ENCODE measurements at places on chromosomes 1 and 21. TPM values are rescaled to one million over a fixed set of nuclear protein-coding genes. Genes with fewer than 3 reads are reported as not detected.

DNA sequence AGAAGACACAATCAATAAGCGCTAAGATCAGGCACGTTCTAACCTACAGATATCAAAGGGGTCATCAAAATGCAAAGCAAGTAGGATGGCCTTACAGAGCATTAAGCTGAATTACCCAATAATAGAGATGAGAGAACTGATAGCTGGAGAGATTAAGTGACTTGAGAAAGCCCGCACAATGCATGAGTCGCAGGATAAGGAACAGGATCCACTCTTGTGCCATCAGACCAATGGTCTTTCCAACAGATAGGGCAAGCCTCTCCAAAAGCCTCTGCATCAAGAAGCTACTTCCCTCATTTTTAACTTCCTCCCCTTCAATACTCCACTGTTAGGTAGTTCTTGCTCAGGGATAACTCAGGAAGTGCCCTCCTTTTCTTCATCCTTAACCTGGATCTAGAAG lies 2.6 kb downstream of the CHML start:
- DNase-seq = no peak

VWA1 gene
- 94.3 TPM for total RNA-seq

HEATR1 gene
- total RNA-seq = 32.0 TPM

FCGR3B gene
- 9.9 TPM for total RNA-seq

NID1 gene
- total RNA-seq = 55.8 TPM

DNA sequence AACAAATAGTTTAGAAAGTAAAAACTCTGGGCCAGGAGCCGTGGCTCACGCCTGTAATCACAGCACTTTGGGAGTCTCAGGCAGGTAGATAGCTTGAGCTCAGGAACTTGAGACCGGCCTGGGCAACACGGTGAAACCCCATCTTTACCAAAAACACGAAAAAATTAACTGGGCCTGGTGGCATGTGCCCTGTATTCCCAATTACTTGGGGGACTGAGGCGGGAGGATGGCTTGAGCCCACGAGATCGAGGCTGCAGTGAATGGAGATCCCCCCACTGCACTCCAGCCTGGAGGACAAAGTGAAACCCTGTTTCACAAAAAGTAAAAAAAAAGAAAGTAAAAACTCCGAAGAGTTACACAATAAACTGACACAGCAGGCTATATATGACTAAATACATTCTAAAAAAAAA lies 10.6 kb downstream of the CEP170 start:
- DNase-seq = no peak

GRCh38 chr1:200359610-200360163 lies 50.1 kb downstream of the ZNF281 start:
- no peak for DNase-seq

DNA sequence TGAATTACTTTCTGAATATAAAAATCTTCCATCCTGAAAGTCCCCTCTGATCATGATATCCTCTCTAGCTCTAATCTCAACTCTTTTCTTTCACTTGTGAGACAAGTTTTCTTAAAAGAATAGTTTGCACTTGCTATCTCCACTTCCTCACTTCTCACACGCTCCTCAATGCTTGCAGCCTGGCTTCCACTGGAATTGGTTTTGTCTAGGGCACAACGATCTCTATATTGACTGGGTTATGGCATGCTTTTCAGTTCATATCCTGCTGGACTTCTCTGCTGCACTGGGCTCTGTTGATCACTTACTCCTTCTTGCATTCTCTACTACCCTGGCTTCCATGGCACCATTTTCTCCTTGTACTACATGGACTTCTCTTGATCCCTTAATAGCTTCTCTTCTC lies 474 bp downstream of the FCRLA start:
- DNase-seq = no peak

GRCh38 chr1:167238713-167239112 lies 18.0 kb downstream of the POU2F1 start:
- DNase-seq = no peak

GRCh38 chr1:221430152-221430960 lies 311.5 kb downstream of the DUSP10 start:
- DNase-seq = no peak

CATSPERE gene
- 2.0 TPM for total RNA-seq

HSPB7 gene
- 2.4 TPM for total RNA-seq

DNA sequence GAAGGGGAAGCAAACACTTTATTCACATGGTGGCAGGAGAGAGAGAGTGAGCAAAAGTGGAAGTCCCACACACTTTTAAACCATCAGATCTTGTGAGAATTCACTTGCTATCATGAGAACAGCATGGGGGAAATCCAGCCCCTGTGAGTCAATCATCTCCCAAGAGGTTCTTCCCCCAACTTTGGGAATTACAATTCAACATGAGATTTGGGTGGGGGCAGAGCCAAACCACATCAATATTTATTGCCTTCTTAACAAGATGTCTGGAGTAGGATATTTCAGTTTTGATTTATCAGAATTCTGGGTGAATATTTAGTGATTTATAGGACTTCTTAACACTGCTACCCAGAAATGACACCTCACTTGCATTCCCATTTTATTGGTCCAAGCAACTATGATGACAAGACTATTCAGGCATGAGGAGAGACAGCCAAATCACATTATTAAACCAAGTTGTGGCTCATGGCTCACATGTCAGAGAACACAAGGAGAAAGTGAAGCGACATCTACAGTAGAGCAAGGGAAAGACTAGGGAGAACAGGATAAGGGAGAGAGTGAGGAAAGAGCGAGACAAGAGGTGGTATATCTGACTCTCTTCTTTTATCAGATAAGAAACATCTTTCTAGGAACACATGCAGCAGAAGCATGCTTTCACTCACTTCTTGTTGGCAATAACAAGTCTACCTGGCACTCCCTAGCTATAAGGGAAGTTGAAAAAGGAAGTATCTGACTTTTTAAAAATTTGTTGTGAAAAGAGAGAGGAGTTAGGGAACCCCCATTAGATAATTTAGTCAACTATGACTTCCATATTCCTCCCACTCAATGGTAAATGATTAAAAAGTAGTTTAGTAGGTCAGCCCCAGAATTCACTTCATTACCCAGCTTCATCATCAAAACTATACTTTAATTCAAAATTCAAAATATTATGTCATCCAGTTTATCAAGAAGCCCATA lies 36.6 kb upstream of the PTPRC start:
- no peak for DNase-seq

DNA sequence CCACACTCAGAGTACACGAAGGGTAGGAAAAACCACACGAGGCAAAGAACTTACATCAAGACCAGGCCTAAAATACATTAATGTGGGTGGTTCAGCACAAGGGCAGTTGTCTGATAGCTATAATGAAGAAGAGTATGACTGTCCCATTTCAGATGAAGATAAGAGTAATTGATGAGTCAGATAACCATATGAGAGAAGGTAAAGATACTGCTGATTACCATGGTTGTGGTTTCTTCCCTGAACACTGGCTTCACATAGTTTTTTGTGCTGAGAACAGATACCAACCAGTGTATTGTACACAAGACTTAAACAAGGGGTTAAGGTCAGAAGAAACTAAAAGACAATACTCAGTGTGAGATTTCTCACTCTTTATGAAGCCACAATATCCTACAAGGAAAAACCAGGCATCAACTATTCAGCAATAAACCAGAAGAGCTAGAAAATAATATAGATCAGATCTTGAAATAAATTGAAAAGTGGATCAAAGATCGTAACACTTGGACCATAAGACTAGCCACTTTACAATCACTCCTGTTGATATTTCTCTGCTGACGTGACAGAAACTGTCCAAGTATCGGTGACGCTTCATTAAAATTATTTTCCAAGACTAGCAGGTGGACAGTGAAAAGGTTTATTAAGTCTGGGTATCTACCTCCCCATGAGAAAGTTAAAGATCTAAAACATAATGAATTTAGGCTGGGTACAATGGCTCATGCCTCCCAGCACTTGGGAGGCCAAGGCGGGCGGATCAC lies 28.6 kb downstream of the PUM1 start:
- no peak for DNase-seq

MSH4 gene
- total RNA-seq = 0.34 TPM

GRCh38 chr21:41626021-41626420 lies 118.1 kb upstream of the TMPRSS2 start:
- no peak for DNase-seq

PDC gene
- not detected for total RNA-seq

- DNase-seq = peak; percentile 37
These were observed 176.0 kb upstream of the NRIP1 start for GRCh38 chr21:15240848-15241247.

DNA sequence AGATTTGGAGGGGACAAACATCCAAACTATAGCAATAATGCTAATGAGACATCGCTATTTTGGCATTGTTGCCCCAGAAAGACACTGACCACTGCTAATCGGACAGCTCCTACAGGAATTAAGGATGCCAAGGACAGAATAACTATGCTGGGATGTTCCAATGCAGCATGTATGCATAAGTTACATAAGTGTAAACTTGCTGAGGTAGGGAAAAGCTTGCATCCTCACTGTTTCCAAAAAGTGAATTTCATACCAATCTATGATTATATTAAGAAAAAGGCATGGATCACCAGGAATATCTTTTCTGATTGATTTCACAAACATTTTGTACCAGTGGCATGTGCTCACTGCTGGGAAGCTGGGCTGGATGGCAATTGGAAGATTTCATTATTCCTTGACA lies 45.8 kb upstream of the RALGPS2 start:
- no peak for DNase-seq

DNA sequence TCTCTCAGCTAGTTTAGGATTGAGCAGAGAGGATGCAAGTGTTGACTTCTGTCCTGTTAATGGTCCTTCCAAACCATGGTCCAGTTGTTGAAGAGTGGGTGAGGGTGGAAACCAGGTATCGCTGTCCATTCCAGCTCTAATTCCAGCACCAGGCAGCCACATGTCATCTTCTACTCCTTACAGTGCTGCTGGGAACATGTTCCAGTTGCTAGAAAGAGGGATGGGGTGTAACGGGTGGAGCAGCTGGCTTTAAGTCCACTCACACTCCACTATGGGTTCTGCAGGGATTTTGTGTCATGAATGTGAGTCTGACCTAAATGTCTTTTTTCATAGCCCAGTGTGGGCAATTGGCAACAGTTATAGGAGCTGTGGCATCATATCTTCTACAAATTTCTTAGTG lies 25.2 kb downstream of the NOS1AP start:
- DNase-seq = no peak

- peak; percentile 16 for DNase-seq
These were observed at the start of gene RBP7 for GRCh38 chr1:9996624-9997582. TSS of gene RBP7 (plus strand) at chr1:9997228. CDS start at chr1:9997259, 31 bp downstream.

DNA sequence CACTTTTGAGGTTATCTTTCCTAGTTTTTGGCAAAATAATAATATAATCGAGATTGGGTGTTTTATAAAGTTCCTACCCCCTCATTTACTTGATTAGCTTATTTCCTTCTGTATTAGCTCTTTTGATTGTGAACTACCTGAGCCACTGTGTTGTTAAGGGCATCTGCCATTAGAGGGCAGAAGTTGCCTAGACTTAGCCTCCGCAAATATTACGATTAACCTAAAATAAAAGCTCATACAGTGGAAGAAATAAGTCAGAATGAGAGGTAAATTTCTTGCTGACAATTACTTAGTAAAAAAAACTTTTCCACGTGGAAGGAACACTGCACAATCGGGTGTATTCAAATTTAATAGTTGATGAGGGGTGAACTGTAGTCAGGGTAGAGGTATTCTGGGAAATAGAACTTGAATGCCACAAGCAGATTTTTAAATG lies 2.3 kb downstream of the H3-3A start:
- DNase-seq = peak; percentile 87

MROH9 gene
- 11.6 TPM for total RNA-seq

- DNase-seq = no peak
These were observed 228.4 kb upstream of the NRIP1 start for GRCh38 chr21:15293240-15293639.

MPL gene
- total RNA-seq = 0.63 TPM

DNA sequence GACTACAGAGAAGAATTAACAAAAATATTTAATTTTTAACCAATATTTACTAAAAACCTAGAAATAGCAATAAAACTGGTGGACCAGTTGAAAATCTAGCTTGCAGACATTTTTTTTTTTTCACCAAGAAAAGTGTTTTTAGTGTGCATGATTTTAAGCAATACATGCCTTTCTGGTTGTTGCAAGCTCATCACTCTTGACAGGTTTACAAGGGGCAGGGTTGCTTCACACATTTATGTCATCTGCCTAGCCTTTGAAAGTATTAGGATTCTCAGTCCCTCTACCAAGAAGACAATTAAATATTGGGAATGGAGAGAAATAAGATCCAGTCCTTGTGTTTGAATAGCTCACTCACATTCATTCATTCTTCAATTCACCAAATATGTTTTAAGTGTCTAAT lies 53.8 kb upstream of the LYPLAL1 start:
- DNase-seq = no peak

CELA3B gene
- not detected for total RNA-seq

- no peak for DNase-seq
These were observed 45.3 kb upstream of the SLC5A9 start for GRCh38 chr1:48177257-48177656.

GRCh38 chr1:226475142-226475511 lies 67.2 kb upstream of the PARP1 start:
- DNase-seq = no peak

DNA sequence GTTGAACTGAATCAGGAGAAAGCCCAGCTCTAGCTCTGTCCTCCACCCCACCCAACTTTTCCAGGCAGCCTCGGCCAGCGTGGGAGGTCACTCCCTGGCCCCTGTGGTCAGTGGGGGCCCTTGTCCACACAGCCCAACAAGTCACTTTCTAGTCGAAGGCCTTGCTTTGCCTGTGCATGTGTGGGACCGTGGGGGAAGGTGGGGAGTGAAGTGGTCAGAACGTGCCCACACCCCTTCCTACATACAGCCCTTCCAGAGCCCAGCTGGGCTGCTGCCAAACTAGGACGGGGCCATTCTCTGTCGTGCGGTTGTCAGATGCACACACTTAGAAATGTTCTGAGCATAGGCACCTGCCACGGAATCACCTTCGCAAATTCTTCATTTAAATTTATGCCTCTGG lies 18.0 kb downstream of the FAAP20 start:
- no peak for DNase-seq

- peak; percentile 39 for DNase-seq
These were observed 154.8 kb upstream of the POU3F1 start for GRCh38 chr1:38201431-38201830.

CELSR2 gene
- 7.9 TPM for total RNA-seq

DNA sequence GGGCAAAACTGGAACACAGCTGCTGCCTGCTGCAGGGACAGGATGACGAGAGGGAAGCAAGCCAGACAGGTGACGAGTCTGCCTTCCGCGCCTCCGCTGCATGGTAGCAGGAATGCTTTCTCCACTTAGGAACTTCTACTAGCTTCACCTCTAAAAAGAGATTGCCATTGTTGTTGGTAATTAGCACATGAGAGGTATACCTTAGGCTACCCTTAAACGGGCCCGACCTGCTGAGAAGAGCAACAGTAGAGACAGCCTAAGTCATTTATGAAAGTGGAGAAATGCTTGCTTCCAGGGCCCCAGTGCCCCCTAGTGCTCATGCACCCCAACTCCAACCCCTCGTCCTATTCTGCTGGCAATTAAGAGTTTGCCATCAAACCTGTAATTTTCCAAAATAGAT lies 96.9 kb upstream of the AKT3 start:
- DNase-seq = no peak

- DNase-seq = no peak
These were observed 9.5 kb downstream of the NOL9 start for GRCh38 chr1:6544831-6545230.

GRCh38 chr1:167330601-167331293 lies 110.1 kb downstream of the POU2F1 start:
- DNase-seq = no peak

- peak; percentile 58 for DNase-seq
These were observed at the start of gene GBP4 for GRCh38 chr1:89198491-89199072. TSS of gene GBP4 (minus strand) at chr1:89198942. CDS start at chr1:89198834, 108 bp downstream.

GRCh38 chr1:33905241-33905640 lies 41.4 kb downstream of the HMGB4 start:
- DNase-seq = no peak

GRCh38 chr1:215584389-215584788 lies 17.3 kb downstream of the KCTD3 start:
- DNase-seq = no peak

- no peak for DNase-seq
These were observed 73.3 kb downstream of the CAMTA1 start for GRCh38 chr1:6858596-6858995.

Measured in lung (tissue), 17 donors.